Thyroid gland (tissue), 4 donors: ENCODE measurements at places on chromosomes 3 and 15. TPM values are rescaled to one million over a fixed set of nuclear protein-coding genes. Genes with fewer than 3 reads are reported as not detected.

DNA sequence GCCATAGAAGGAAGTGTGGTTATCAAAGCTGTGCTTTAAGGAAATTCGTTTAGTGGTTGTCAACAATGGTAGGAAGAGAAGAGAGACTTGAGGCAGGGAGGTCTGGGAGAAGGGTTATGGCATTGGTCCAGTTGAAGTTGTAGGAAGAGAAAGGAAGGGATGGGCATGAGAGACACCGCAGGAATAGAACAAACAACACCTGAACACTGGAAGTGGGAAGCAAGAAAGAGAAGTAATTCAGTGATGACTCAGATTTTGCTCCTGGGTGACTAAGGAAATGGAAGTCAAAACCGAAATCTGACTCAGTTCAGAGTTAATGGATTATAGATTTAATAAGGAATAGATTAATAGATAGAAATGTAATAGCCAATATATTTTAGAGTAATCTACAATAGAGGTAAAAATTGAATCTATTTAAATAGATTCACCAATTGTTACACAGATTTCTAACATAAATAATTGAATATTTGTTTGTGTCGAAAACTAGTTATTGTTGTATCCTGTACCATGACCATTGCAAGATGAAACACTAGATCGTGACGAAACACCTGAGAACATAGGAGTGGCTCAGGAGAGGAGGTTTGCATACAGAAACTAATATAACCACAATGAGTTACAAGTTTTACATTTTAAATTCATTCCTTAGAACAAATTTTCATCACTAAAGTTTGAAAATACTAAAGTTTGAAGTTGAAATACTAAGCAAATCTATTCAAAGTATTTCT lies 36.0 kb downstream of the THBS1 start:
- DNase-seq, result no peak

DNA sequence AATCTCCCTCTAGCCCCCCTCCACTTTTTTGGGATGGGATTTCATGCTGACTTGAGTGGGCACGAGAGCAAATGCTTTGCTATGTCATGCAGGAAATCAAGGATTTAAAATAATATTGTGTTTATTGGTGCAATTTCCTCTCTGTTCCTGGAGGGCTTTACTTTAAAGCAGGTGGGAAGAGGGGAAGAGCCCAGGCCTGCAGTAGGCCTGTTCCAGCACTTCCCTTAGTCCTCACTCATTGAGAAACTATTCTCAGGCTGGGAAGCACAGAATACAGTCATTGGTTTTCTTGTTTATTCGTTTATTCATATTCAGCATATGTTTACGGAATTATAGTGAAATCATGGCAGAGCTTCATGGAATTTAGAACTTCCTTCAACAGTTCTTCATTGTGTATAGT lies 41.7 kb upstream of the SPSB4 start:
- DNase-seq, result no peak

GRCh38 chr3:162134571-162134970 lies 638.0 kb downstream of the OTOL1 start:
- no peak for DNase-seq

DNA sequence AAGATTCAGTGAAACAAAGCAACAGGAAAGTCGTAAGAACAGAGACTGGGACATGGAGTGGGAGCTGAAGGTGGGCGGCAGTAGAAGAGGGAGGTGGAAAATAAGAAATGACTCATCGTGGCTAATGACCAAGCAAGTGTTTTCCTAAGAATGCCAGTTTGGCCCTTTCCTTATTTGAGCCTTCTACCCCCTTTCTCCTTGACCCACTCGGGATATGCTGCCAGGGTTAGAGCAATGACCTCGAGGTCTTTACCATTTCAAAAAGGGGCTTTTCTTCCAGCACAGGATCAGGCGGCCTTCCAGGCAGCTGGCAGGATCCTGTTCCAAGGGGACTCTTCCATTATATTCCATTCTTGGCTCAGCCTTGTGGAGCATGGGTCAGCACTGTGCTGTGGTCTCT lies 241.1 kb downstream of the RYR3 start:
- DNase-seq, result no peak

DNA sequence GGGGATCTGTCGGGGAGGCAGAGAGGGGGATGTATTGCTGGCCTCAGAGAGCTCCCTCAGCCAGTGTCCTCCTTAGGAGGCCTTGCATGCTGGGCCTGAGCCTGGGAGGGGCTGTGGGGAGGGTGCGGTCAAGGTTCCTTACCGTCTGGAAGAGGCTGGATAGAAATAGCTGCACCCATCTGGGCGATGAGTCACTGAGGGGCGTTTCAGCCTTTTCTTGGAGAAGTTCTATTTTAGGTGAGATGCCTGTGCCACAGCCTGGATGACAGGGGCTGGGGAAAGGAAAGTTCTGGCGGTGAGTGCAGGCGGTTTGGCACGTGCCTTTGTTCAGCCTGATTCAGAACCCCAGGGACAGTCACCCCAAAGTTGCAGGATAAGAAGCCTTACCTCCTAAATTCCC lies 35.7 kb upstream of the APEH start:
- DNase-seq, result no peak

GRCh38 chr15:51094606-51095569 lies at the start of gene TNFAIP8L3:
TSS of gene TNFAIP8L3 (minus strand) at chr15:51094906. CDS start at chr15:51094595, 311 bp downstream.
- peak; percentile 25 for DNase-seq

DNA sequence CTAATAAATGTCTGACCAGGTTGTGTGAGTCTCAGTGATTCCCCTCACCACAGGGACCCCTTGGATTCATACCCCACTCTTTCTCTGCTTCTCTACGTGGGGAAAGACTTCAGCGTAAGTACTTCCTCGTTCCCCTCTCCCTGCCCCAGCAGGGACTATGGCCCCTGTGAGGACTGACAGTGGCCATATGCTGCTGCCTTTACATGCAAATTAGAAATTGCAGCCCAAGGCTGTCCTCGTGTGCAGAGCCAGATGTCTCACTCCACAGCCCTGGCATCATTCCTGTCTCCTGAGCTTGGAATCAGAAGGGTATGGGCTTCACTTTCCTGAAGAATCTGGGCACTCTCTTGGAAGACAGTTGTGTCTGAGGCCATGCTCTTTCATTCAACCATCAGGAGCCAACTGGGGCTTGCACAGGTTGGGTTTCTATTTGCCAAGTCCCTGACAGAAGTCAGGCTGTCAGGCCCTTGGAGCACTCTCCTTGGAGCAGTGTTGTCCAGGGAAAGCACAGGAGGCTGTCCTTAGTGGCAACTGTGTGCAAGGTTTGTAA lies 30.5 kb upstream of the IQCF2 start:
- no peak for DNase-seq

DNA sequence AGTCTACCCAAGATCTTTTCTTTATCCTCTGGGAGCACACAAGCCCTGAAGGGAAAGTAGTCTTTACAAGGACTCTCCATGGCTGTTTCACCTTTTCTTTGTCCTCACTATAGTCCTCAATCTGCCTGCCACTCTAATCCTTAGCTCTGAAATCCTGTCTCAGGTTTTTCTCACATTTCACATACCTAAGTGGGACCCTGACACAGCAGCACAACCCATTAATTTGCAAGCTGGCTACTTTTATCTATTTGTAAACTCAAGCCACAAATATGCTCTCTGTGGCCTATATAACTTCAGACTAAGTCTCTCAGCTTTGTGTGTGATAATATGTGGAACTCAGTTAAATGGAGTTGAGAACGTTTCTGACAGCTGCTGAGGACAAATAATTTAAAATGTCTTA lies 19.8 kb downstream of the SIN3A start:
- DNase-seq, result no peak

DNA sequence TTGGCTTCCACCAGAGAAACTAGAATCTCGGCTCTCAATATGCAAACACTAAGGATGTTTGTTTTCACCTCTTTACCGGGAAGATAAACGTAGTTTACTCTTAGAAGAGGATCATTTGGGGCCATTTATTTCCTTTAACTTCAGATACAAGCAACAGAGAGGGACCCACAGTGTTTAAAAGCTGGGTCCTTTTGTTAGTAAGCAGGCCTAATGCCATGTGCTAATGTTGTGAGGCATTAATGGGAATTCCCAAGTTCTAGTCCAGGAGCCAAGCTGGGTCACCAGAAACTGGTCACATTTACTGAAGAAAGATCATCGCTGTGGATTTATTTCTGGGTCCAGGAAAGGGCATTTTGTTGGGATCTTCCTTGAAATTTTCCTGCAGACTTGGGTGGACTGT lies 78.1 kb upstream of the ADAMTS9 start:
- DNase-seq, result no peak

DNA sequence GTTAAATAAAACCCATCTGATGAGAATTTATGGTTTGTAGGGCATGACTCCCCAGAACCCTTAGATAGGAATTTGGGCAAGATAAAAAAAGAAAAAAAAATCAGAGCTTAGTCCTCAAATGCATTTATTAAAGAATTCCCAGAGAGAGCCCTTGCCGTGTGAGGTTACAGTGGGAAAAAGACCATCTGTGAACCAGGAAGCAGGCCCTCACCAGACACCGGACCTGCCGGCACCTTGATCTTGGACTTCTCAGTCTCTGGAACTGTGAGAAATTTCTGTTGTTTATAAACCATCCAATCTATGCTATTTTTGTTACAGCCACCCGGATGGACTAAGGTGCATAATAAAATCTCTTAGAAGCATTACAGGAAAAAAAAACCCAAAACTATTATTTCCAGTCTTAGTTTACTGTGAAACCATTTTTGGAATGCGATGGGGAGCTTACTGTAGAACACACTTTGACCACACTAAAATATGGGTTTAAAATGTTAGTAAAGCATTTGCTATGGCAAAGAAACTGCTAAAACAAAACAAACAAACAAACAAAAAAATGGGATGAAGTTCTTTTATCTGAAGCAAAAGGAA lies 72.2 kb downstream of the LEKR1 start:
- DNase-seq, result no peak

DNA sequence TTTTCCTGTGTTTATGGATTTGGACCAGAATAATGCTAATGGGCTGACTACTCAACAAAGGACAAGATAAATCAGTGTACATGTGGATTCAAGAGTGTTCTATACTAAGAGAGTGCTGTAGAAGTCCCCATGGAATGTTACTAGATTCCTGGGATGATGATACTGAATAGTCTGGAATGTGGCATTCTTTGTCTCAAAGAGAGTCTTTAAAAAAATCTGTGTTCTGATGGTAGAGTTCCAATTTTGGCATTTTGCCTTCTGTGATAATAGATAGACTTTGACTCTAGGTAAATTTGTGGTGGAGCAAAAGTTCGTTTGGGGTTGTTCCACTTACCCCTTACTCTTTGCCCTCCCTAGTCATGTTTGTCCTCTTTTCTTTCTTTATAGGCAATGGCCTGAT lies 43.7 kb downstream of the NMD3 start:
- no peak for DNase-seq

DNA sequence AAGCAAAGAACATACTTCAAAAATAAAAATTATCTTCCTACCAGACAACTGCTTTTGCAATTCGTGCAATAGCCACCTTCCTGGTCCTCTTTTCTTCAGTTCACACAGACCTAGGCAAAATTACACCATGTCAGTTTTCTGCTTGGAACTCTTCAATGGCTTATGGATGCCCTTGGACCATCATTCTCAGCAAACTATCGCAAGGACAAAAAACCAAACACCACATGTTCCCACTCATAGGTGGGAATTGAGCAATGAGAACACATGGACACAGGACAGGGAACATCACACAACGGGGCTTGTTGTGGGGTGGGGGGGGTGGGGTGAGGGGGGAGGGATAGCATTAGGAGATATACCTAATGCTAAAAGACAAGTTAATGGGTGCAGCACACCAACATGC lies 29.2 kb upstream of the PLSCR5 start:
- no peak for DNase-seq

DNA sequence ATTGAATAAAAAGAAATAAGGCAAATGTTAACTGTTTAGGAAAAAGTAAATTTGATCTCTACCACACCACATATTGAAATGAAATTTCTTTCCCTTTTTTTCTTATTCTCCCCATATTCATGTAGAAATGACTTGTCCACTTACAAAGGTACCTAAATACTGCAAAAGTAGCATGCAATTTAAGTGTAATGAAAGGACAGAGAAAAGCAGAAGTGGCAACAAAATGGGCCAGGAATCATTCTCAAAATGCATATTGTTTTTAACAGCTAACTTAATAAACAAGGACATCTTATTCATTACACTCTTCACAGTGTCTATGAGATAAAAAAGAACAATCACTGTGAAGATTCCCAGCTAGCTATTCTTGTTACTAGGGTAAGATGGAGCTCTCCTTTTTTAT lies 40.6 kb upstream of the FGF7 start:
- DNase-seq, result no peak

- peak; percentile 91 for DNase-seq
Observed at GRCh38 chr3:51669241-51670052, 1.6 kb upstream of the TEX264 start.

DNA sequence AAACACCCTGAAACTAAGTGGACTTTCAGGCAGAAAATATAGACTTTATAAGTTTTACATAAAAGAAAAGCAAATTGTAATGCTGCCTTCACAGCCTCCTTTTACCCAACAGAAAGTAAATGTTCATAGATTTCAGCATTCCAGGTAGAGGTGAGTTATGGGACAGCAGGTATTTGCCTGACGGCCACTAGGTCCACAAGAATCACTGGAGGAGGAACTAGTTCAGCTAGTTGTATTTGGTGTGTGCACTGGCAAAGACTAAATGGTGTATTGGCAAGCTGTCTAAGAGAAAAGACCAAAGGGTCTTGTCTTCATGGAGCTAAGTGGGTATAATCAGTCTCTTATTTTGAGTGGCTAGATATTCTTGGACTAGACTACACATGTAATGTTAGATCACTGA lies 34.2 kb downstream of the ZNF654 start:
- DNase-seq, result no peak

DNA sequence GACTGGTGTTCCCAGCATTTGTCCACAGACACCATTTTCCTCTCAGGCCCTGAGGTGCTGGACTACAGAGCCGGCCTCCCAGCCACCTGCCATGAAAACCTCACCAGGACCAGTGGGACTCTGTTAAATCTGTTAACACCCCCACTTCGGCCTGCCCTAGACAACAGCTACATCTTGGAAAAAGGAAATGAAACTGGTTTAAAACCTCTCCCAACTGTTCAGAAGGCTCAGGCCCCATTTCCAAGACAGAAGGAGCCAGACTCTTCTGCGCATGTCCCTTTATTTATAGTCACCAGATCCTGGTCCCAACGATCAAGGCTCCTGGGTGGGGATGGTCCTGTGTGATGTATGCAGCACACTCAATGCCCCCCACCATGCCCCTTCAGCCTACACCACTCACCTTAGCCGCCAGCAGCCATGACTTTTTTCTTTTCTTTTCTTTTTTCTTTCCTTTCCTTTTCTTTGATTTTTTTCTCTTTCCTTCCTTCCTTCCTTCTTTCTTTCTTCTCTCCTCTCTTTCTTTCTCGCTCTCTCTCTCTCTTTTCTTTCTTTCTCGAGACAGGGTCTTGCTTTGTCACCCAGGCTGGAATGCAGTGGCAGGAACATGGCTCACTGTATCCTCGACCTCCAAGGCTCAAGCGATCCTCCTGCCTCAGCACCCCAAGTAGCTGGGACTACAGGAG lies 25.5 kb upstream of the FLNB start:
- DNase-seq, result no peak

GRCh38 chr3:194255252-194256039 lies 95.7 kb downstream of the CPN2 start:
- peak; percentile 47 for DNase-seq

Gene CLDN18
- not detected for total RNA-seq

Gene APH1B
- 27.8 TPM for total RNA-seq

Gene FBLN2
- total RNA-seq, result 75.7 TPM

Gene MST1R
- 3.5 TPM for total RNA-seq
